CD4-positive, alpha-beta T cell (primary cell): ENCODE measurements at places on chromosomes 2 and 18.

- no peak for DNase-seq
These were observed 316.6 kb upstream of the CHST9 start for GRCh38 chr18:27501671-27502070.

DNA sequence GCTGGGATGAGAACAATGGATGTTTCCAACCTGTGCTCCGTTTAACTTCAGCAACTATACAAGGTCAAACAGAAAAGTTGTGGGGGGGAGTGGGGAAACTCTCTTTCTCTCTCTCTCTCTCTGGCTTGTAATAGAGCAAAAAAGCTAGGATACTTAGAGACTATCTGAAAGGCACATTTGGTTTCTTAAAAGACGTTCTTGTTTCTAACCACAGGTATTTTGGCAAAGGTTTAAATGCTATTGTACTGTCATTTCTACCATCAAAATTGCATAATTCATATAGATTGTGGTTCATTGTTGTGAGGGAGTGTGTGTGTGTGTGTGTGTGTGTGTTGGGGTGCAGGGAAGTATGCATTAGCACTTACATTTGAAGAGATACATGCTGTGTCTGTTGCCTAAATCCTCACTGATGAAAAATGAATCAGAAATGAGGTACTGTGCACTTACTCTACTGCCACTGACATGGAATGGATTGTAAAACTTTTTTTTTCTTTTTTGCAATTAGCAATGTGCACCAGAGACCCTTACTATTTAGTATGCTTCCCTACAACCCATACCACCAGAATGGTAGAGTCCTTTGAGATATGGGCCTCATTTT lies 841.0 kb upstream of the PIK3C3 start:
- DNase-seq, result no peak

DNA sequence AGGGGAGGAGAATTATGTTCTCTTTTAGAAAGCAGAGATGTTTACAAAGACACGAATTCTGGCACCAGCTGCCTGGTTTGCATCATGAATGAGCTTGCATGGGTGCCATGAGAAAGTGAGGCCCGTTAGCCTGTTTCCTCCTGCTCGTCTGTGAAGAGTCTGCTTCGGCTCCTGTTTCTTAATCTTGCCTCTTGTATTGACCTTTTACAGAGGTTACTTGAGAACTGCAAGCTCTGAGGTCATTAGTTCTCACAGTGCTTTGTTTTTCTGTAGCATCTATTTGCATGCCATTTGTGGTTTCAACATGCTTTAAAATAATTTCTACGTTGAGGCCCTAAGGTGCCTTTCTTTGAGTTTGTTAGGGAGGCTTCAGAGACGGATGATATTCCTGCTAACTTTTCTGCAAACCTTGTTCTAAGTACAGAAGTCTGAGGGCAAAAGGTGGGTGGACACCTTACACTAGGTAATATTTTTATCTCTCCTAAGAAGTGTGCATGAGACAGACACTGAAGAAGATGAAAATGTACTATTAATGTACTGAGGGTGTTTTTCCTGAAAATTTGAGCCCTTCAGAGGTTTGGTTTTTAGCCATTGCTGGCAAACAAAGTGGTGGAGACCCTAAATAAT lies 53.4 kb upstream of the LINC00305 start:
- DNase-seq, result no peak

DNA sequence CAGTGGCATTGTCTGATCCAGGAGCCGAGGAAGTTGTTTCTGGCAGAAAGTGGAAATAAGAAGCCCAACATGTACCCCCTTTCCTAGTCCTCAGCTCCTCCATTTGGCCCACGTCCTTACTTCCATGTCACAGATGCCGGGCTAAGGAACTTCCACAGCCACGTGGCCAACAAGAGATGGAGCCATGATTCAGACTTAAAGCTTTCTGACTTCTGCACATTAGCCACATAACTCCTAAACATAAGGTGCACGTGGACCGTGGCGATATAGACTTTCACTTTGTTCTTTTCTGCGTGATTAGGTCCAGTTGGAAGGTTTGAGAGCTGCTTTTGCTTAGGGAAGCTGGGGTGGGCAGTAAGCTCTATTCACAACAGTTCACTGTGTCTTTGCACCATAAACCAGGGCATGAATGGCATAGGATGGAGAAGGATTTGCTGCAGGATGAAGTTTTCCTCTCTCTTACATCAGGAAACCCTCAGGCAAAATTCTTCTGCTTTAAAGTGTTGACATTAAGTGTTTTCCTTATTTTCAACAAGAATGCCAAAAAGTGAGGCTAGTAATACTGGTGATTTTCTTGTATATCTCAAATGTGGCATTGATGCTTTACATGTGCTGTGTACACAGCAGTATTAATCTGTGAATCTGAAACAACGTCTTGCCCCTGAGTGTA lies 61.2 kb upstream of the RBM44 start:
- no peak for DNase-seq
